ENCODE measurements at places on chromosomes 4 and X.

DNA sequence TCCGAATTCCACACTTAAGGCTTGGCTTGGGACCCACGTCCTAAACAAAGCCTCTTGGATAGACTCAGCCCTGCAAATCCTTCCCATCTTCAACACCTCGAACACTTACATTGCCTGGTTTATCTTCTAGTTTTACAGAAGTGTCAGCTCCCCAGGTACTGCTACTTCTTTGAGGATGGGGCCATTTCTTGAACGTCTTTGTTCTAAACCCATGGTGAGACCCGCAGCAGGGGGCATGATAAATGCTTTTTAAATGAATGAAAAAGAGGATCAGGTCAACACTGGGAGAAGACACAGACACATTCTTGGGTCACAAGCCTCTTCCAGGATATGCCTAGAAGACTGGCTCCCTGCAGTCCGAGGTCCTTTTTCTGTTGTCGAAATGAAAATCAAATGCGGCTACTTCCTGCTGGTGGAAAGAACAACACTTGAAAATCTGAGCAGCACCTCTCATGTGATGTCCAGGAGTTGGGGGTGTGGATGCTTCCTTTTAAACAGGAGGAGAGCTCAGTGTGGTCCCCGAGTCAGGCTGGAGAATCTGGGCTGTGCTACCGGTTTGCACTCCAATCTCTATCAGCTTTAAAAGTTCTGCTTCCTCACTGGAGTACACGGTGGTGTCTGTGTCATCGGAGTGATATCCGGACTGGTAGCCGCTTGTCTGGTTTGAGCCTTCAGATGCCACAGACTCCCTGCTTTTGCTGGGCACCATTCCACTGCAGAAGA lies 45.8 kb downstream of the KDR start:
- DNase-seq, result no peak

GRCh38 chrX:17414839-17415238 lies 39.8 kb downstream of the NHS start:
- DNase-seq, result no peak

- no peak for DNase-seq
These were observed 161.2 kb downstream of the TENM3 start for GRCh38 chr4:182404376-182404775.

DNA sequence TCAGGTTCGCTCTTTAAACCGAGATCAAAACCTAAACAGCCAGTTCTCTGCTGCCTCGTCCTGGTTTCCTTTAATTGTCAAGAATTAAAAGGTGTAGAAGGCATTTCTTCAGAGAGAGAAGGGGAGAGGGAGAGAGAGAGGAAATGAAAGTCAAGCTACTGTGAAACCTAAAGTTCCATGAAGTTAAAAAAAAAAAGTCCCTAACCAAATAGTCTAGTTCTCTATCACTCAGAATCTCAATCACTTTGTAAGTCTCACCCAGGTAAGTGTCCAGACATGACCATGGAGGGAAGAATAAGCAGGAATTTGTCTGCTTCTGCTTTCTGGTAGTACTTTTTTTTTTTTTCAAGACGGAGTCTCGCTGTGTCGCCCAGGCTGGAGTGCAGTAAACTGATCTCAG lies 18.8 kb upstream of the SMIM14 start:
- DNase-seq, result no peak

DNA sequence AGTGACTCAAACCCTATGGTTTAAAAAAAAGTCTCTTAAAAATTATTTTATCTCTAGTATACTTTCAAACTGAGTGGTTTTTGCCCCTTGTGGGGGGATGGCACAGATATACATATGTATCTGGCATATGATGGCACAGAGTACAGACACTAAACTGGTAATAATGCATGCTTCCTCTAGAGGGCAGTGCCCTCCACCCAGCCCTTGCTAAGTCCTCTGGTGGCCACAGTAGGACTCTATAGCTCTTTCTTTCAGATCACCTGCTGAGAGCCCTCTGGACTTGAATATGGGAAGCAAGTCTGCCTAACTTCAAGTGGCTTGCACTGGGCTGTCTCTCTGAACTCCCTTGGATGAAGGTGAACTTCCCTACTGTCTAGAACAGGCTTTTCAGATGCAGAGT lies 66.3 kb downstream of the TSPAN7 start:
- no peak for DNase-seq

DNA sequence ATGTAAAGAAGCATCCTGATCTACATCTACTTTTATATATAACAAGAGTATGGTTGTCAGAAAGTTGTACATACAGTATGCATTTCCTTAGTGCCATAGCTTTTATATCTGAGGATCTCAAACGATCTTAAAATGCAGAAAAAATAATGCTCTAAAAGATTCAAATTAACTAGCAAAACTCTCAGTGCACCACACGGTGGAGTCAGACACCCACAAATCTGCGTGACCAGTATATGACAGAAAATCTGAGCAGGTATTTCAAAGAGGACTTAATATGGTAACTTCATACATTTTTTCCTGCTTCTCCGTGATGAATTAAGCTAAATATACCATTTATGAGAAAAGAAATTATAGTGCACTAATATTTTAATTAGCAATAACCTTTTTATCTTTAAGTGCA lies 803.0 kb downstream of the DMD start:
- no peak for DNase-seq

- no peak for DNase-seq
These were observed 72.3 kb upstream of the ADGRG2 start for GRCh38 chrX:19194285-19195242.

GRCh38 chr4:134915355-134915754 lies 713.8 kb upstream of the PABPC4L start:
- DNase-seq, result no peak

- peak; percentile 15 for DNase-seq
These were observed 22.5 kb downstream of the HNRNPH2 start for GRCh38 chrX:101430457-101431078.

GRCh38 chr4:139774759-139775487 lies 109.3 kb downstream of the MGST2 start:
- no peak for DNase-seq

GRCh38 chr4:87058356-87059073 lies 123.7 kb downstream of the AFF1 start:
- no peak for DNase-seq

DNA sequence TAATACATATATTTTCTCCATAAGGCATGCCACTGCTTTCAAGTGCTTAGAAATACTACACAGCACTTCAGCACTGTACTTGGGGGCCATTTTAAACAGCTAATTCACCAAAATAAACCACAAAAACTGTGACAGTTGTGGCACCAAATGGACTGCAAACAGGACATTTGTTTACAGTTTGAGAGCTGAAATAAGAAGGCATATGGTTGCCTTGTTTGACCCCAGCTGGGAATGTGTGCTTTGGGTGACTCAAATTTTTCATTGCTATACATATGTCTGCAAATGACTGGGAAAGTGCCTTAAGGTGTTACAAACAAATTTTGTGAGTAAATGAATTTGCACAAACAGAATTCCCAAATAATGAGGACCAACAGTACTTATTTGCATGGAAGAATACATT lies 124.2 kb downstream of the BANK1 start:
- DNase-seq, result no peak

GRCh38 chr4:85522277-85522676 lies 47.3 kb downstream of the ARHGAP24 start:
- no peak for DNase-seq

DNA sequence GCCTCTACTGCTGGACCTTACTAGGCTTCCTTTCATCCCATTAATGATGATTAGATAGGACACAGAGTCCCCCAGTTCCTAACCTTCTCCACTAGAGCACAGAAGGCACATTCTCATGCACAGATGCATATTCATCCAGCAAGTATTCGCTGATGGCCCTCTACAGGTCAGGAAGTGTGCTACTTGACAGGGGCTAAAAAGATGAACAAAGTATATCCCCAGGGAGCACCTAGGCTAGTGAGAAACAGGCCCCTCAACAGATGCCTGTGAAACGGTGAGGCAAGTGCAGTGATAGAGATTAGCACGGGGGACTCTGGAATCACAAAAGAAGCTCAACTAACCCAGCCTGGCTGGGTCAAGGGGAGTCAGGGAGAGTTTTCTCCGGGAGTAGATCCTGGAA lies 95.8 kb downstream of the MGST2 start:
- DNase-seq, result no peak

GRCh38 chr4:187893418-187893817 lies 102.2 kb upstream of the ZFP42 start:
- no peak for DNase-seq

DNA sequence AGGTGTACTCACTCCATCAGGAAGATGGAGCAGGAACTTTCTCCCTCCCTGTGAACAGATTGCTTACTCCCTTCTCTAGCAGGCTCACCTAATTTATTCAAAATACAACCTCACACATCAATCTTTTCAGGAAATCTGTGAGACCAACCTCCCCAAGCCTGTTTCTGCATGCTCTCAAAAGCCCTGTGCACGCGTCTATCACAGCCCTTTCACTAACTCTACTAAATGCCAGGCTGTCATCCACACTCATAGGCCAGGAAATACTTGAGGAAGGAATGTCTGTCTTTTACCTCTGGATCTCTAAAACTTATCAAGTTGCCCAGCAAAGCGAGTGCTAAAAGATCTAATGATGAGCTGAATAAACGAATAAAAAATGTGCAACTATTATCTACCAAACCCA lies 11.2 kb downstream of the CAMK2D start:
- no peak for DNase-seq

- no peak for DNase-seq
These were observed 80.2 kb downstream of the SH2D1A start for GRCh38 chrX:124426288-124427169.

- DNase-seq, result no peak
These were observed 303.7 kb downstream of the ARHGAP24 start for GRCh38 chr4:85778632-85779131.

GRCh38 chr4:74114234-74114633 lies 15.2 kb upstream of the CXCL2 start:
- DNase-seq, result no peak

- DNase-seq, result no peak
These were observed 196.0 kb upstream of the RBPJ start for GRCh38 chr4:26124753-26125321.

DNA sequence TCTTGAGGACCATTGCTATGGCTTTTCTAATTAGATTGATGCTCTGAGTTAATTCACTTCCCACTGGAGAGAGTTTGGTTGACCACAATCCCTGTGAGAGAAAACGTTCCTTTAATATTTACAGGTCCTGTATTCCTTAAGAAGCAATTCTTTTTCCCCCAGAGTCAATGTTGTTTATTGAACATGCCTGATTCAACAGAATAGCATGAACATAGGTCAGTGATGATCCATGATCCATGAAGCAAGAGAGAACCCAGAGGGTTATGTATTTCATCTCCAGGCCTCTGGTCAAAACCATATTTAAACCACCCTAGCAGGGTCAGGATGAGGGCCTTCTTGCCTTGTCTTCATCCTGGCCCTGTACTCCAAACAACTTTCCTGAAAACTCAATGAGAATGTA lies 39.4 kb upstream of the EFHC2 start:
- DNase-seq, result no peak

DNA sequence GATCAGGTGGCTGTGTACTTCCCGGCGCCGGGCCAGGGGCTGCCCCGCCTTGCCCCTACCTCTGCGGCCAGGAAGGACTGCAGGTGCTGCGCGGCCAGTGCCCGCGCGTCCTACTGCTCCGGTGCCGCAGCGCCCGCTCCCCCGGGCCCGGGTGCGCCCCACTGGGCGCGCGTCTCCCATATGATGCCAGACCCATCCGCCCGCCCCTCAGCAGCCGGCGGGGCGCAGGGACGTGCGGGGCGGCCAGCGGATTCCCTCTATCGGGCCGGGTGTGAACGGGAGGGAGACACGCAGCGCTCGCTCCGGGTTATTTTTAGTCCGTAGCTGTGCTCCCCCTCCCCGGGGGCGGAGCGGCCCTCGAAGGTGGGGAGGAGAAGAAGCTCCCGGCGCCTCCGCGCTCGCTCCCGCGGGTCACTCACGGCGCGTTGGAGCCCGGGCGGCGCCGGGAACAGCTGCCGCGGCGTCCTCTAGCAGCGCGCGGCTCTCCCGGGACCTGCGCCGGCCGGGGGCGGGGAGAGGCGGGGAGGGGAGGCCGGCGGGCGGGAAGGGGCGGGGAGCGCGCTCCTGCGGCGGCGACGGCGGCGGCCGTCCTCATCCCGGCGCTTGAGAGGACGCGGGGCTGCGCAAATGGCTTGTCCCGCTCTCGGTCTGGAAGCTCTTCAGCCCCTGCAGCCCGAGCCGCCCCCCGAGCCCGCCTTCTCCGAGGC lies 103.6 kb downstream of the UCHL1 start:
- no peak for DNase-seq

- DNase-seq, result no peak
These were observed 88.2 kb downstream of the MAOA start for GRCh38 chrX:43744284-43744683.

- DNase-seq, result no peak
These were observed 73.9 kb upstream of the MXRA5 start for GRCh38 chrX:3420316-3420715.

- DNase-seq, result no peak
These were observed 19.1 kb upstream of the ZXDA start for GRCh38 chrX:57929373-57929772.

DNA sequence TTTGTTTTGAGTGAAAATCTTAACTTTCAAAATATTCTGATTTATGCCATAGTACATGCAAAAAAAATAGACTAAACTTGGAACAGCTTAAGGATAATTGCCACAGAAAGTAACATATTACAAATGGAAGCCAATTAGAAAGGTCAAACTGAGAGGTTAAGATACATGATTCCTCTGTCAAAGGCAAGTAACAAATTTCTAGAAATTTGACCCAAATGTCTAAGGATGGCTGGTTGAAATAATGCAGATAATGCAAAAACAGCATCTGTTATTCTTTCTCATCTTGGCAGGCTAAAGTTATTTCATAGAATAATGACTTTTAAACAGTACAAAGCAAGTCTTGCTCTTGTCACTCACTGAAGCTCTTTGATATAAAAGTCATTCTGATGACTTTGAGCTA lies 10.5 kb downstream of the FGF5 start:
- DNase-seq, result no peak

GRCh38 chrX:80511969-80512760 lies 91.9 kb downstream of the TENT5D start:
- DNase-seq, result no peak

DNA sequence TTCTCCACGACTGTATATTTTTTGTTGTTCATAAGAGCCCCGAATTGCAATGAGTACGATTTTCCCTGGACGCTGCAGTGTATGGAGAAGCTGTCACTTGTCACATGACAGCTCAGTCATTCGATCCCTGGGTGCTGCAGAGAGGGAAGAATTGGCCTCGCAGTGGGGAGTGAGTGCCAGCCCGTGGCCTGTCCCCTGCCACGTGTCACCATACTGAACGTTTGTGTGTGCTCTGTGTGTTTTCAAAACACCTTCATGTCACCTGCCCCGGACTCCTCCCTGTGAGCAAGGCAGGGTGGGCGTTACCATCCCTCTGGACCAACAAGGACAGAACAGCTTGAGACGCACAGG lies 77.9 kb downstream of the TBL1X start:
- DNase-seq, result no peak
